Jurkat, Clone E6-1 (cell line): ENCODE measurements at places on chromosomes 2 and 18.

DNA sequence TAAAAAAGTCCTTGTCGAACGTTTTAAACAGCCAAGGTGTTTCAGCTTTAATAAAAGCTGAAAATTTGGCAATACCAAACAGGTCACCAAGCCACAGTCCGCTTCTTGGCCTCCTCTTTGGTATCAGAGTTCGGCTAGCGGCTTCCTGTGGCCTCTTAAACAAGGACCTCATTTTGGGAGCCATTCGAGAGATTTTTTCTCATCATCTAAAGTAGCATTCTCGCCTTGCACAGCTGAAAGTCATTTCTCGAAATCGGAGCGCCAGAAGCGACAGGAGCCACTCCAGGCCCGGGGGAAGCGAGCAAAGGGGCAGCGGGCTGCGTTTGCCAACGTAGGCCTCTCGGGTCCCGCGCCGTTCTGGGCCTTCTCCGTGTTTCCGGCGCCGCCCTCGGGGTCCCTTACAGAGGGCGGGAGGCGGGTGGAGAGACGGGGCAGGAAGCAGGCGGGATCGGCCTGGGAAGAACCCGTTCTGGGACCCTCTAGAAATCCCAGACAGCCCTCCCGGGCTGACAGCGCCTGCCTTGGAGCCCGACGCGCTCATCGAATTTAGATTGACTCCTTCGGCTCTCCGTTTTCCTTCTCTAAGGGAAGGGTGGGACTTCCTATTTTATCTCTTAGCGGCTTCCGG is 522 bp upstream of the ZNF407 start:
- DNase-seq = no peak

GRCh38 chr2:99150706-99151105 is 4.0 kb downstream of the TSGA10 start:
- no peak for DNase-seq

DNA sequence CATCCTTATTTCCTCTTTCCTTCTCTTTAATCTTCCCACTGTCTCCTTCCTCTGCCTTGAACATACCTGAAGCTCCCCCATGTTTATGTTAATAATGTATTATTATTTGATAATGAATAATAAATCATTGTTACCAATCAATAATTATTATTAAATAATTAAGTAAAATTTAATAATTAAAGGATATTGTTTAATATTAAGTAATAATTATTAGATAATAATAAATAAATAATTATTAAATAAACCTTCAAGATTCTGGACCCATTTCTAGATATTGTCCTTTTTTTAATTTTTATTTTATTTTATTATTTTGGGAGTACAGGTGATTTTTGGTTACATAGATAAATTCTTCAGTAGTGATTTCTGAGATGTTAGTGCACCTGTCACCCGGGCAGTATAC is 7.4 kb upstream of the EVA1A start:
- DNase-seq = no peak

GRCh38 chr2:118710481-118710880 is 137.0 kb downstream of the EN1 start:
- DNase-seq = no peak

- DNase-seq = no peak
Measured at GRCh38 chr18:26040051-26040656, 50.3 kb downstream of the SS18 start.

DNA sequence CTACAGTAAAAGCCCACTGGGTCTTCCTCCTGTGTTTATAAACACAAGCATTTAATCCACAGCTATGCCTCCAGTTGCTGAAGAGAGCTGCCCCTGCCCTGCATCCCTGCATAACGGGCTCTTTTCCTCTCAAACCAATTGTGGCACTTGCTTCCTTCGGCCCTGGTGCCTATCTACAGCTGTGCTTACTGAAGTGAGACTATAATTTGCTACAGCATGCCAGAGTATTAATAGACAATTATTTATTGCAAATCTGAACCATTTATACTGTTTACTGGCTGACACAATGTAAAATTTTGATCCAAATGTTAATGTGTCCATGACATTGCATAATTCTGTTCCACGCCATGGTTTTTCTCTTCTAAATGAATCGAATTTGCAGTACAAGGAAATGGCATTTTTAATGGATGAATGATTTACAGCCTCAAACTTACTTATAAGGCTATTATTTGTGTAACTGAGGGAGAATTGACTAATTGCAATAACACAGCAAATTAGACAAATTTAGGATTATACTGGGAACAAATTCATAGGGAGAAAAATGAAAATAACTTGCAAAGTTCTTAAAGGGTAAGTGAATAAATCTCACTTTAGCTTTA is 457.0 kb upstream of the HNRNPA3 start:
- DNase-seq = no peak

DNA sequence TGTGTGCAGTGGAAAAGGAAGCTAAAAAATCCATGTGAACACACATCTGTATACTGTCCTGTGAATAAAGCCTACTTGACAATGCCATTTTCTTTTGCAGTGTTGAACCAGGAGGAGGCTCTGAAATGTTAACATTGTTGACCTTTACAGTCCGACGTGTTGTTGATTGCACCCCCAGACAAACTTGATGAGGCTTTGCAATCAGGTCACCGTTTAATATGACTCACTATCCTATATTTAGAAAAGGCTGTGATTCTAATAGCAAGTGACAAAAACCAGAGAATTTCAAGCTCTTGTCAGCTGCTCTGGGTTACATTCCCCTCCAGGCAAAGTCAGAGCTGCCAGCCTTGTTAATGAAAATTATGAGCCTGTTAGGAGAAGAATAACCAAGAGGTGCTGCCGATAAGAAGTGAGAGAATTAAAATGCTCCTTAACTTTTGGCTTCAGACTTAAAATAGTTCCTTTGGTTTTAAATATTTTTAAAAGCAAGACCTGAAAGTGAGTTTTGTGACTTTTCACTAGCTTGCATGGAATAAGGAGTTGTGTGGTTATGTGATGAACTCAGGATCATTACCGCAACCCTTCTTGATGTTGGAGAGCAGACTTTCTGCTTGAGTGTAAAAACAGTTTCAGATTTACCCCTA is 162.1 kb downstream of the QPCT start:
- DNase-seq = no peak

DNA sequence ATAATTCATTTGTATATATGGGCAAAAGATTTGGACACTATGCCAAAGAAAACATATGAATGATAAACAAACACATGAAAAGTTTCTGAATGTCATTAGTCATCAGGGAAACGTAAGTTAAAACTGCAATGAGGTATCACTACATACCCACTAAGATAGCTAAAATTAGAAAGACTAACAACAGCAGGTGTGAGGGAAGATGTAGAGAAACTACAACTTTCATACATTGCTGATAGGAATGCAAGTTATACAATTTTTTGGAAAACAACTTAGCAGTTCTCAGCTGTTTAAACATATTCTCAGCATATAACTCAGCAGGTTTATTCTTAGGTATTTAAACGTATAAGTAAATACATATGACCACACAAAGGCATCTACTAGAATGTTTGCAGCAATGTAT is 563.5 kb upstream of the KLHL29 start:
- DNase-seq = no peak

- DNase-seq = no peak
Measured at GRCh38 chr2:111029181-111029927, 91.4 kb upstream of the BCL2L11 start.
